ENCODE measurements at places on chromosomes 13 and 19. TPM values are rescaled to one million over a fixed set of nuclear protein-coding genes. Genes with fewer than 3 reads are reported as not detected.

- H3K36me3 ChIP-seq: no peaks in the 10 kb centered on the region
- no peak overlapping the region for H3K4me3 ChIP-seq
- no peak for DNase-seq
- peaks cover 28% of the 10 kb centered on the region for H3K27me3 ChIP-seq
- no peak overlapping the region for H3K27ac ChIP-seq
- H3K4me1 ChIP-seq: peaks cover 15% of the 10 kb centered on the region
These were observed 17.1 kb upstream of the LATS2 start for GRCh38 chr13:21078501-21078900.

DNA sequence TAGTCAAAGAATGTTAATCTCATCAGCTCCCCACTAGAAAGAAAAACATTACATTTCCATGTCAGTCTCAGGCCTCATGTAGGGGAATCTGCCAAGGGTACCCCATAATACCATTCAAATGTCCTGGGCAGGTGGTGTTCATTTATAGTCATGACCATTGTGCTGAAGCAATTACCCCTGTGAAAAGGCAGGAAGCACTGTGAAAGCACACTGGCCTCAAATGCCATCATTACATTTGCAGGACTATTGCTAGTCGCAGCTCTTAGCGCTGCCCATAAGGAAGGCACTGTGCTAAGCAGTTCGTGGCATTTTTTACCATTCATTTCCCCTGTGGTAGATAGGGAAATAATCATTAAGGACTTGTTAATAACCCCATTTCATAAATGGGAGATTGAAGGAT is 109.0 kb downstream of the LHFPL6 start:
- no peaks in the 10 kb centered on the region for H3K4me1 ChIP-seq
- no peak overlapping the region for H3K27ac ChIP-seq
- DNase-seq: no peak
- H3K27me3 ChIP-seq: peaks cover 6% of the 10 kb centered on the region
- H3K36me3 ChIP-seq: no peaks in the 10 kb centered on the region

- no peaks in the 10 kb centered on the region for H3K27me3 ChIP-seq
- H3K4me3 ChIP-seq: no peak overlapping the region
- H3K4me1 ChIP-seq: no peaks in the 10 kb centered on the region
- H3K36me3 ChIP-seq: peaks cover 31% of the 10 kb centered on the region
These were observed 8.0 kb downstream of the UBXN6 start for GRCh38 chr19:4449639-4450028.

DNA sequence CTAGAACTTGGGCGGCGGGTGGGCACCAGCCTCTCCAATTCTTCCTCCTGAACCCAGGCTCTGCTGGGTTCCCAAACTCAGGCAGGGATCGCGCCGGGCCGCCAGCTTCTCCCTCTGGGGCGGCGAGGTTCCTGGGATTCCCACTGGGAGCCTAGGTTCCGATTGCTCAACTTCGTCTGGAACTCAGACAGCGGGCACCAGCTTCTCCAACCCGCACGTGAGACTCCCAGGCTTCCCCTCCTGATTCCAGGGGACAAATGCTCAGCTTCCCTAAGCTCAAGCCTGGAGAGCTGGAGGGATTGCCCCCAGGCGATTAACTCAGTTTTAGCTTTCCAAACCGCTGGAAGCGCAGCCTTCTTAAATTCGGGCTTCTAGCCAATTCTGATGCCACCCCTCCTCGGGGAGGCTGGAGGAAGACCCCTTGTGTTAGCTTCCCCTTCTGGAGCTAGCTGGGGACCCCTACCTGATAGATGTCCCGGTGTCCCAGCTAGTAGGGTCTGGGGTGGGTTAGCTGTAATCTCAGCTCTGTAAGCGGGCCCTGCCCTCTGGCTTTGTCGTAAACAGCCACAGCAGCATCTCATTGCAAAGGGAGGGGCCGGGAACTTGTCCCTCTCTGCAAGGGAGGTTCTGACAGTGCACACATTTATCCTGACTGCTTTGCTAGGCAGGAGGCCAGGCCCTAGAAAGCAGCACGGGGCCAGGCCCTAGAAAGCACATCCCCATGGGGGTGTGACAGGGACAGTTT is 671 bp downstream of the MCOLN1 start:
- H3K4me1 ChIP-seq: peaks cover 11% of the 10 kb centered on the region
- no peak for DNase-seq
- H3K4me3 ChIP-seq: peak overlapping the region; percentile 73
- no peaks in the 10 kb centered on the region for H3K27me3 ChIP-seq

DNA sequence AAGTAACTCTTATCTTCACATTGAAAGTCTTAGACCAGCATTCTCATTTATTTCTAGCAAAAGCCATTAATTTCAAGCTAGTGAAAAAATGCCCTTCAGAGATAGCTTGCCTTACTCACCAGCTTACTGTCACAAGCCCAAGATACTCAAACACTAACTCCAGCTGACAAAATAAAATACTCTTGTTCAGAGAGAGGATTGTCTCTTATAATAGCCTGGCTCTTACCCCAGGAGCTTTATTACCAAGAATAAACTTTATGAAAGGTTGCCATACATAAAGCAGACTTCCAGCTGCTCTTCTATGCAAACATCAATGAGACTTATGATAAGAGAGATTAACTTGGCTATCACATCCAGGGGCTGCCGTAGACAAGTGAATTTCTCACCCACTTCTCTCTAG is 53.6 kb downstream of the XPO4 start:
- H3K27ac ChIP-seq: no peak overlapping the region
- no peak overlapping the region for H3K4me3 ChIP-seq
- no peaks in the 10 kb centered on the region for H3K27me3 ChIP-seq
- peaks cover 8% of the 10 kb centered on the region for H3K36me3 ChIP-seq
- no peaks in the 10 kb centered on the region for H3K4me1 ChIP-seq

DNA sequence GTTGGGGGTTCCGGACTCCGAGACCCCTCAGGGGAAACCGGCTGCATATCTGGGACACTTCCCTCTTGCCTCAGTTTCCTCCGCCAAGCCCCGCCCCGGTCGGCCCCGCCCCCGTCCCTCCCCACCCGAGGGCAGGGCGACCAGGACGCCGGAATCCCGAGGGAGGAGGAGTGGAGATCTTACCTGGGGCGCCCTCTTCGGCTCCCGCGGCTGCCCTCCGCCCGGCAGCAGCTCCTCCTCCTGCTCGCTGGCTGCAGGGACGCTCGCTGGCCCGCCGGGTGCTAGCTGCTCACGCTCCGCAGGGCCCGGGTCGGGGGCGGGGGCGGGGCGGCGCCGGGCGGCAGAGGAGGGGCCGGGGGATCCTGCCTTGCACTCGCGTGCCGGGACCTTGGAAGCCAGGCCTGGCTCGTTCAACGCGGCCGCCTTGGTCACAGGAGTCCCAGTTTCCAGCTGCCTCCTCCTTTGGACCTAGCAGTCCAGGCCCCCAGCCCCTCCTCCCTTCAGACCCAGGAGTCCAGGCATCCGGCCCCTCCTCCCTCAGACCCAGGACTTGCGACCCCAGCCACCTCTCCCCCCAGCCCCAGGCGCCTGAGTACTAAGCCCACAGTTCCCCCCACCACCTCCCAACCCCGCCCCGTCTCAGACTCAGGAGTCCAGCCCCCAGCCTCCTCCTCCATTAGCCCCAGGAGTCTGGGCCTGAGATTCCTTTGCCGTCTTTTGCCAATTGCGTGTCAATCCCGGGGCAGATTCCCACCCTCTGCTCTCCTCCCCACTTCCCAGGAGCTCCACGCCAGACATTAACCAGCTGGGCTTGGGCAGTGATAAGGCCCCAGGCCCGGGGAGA is at the start of gene NTF4:
Gene NTF4, minus strand, starts transcription at position 51 of the 844 bp plus-strand sequence. CDS start 2,821 bp downstream, outside the sequence.
- H3K4me3 ChIP-seq: no peak within 1 kb of the TSS
- no peak for DNase-seq
- H3K4me1 ChIP-seq: no peaks in the 10 kb centered on the region
- no peaks in the 10 kb centered on the region for H3K36me3 ChIP-seq
- H3K27ac ChIP-seq: no peak within 1 kb of the TSS

- DNase-seq: no peak
- no peaks in the 10 kb centered on the region for H3K27me3 ChIP-seq
- no peak overlapping the region for H3K4me3 ChIP-seq
These were observed 574.2 kb downstream of the TBC1D4 start for GRCh38 chr13:74907788-74908187.

DNA sequence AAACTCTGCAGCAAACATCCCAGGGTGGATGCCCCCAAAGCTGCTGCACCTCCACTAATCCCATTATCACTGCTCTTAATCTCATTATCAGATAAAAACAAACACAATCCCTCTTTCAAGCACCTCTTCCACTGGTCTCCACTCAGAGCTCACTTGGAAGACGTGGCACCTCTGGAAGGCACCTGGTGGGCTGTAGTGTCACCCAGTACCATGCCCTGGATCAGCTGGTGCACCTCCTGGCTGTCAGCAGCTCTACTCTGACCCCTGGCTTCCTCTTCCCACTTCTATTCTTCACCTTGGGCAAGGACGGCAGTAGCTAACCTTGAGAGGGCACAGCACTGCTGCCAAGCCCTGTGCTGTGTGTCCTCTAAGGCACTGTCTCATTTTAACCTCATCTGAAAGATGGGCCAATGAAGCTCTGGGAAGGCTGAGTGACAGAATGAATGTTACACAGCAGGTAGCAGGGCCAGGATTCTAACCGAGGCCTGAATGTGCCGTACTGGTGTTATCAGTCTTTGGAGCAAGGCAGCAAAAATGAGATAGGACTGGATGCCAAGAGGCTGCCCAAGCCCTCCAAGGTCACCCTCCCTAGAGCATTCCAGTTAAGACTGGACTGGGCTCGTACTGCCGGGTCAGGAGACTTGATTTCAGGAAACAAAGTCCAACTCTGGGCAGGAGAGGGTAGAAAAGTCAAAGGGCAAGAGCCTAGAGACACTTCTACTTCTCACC is 7.4 kb downstream of the BRD4 start:
- no peak overlapping the region for H3K4me3 ChIP-seq
- H3K36me3 ChIP-seq: peaks cover 32% of the 10 kb centered on the region
- peak overlapping the region; percentile 55 for H3K27ac ChIP-seq
- DNase-seq: no peak
- no peaks in the 10 kb centered on the region for H3K27me3 ChIP-seq
- H3K4me1 ChIP-seq: peaks cover 67% of the 10 kb centered on the region

GRCh38 chr13:108877300-108877699 is 247.9 kb downstream of the MYO16 start:
- no peaks in the 10 kb centered on the region for H3K4me1 ChIP-seq
- H3K36me3 ChIP-seq: no peaks in the 10 kb centered on the region
- DNase-seq: no peak
- H3K27me3 ChIP-seq: no peaks in the 10 kb centered on the region

- no peak overlapping the region for H3K27ac ChIP-seq
- H3K36me3 ChIP-seq: no peaks in the 10 kb centered on the region
These were observed 4.2 kb upstream of the SIGLEC7 start for GRCh38 chr19:51137792-51138425.

GRCh38 chr19:19081642-19082151 is 17.9 kb downstream of the SLC25A42 start:
- no peaks in the 10 kb centered on the region for H3K36me3 ChIP-seq
- no peak for DNase-seq
- H3K27me3 ChIP-seq: no peaks in the 10 kb centered on the region
- H3K4me3 ChIP-seq: no peak overlapping the region

- H3K36me3 ChIP-seq: no peaks in the 10 kb centered on the region
- H3K4me1 ChIP-seq: no peaks in the 10 kb centered on the region
- DNase-seq: no peak
- no peaks in the 10 kb centered on the region for H3K27me3 ChIP-seq
- no peak overlapping the region for H3K27ac ChIP-seq
These were observed 360.3 kb upstream of the ZNF507 start for GRCh38 chr19:31985001-31985605.

- H3K36me3 ChIP-seq: no peaks in the 10 kb centered on the region
- H3K4me3 ChIP-seq: no peak overlapping the region
- H3K27ac ChIP-seq: no peak overlapping the region
- no peak for DNase-seq
- peaks cover 9% of the 10 kb centered on the region for H3K27me3 ChIP-seq
These were observed 4.8 kb downstream of the TSPAN16 start for GRCh38 chr19:11300811-11301120.

- H3K36me3 ChIP-seq: no peaks in the 10 kb centered on the region
- no peak for DNase-seq
- H3K27ac ChIP-seq: no peak overlapping the region
- no peak overlapping the region for H3K4me3 ChIP-seq
- H3K4me1 ChIP-seq: peaks cover 37% of the 10 kb centered on the region
These were observed 496.7 kb downstream of the COG6 start for GRCh38 chr13:40152145-40152544.

DNA sequence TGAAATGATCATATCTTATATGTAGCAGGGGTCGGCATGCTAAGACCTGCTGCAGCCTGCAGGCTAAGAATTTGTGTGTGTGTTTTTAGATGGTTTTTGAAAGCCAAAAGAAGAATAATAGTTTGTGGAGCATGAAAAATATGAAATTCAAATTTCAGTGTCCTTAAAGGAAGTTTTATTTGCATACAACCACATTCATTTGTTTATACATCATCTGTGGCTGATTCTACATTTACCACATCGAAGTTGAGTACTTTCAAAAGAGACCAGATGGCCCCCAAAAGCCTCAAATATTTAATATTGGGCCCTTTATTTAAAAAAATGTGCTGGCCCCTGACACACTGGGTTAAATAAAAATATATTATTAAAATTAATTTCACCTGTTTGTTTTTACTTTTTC is 1.3 kb downstream of the HAS1 start:
- peaks cover 29% of the 10 kb centered on the region for H3K27me3 ChIP-seq
- H3K4me1 ChIP-seq: no peaks in the 10 kb centered on the region
- no peak for DNase-seq
- H3K27ac ChIP-seq: no peak overlapping the region

CEACAM4 gene
- total RNA-seq: not detected

LRG1 gene
- total RNA-seq: 0.37 TPM

MEDAG gene
- total RNA-seq: not detected

SPRY2 gene
- total RNA-seq: 0.14 TPM

ZNF491 gene
- 0.67 TPM for total RNA-seq

PRSS57 gene
- not detected for total RNA-seq

RASGRP4 gene
- total RNA-seq: 20.0 TPM

KANK2 gene
- total RNA-seq: 6.5 TPM

NLRP5 gene
- total RNA-seq: not detected

FCAR gene
- not detected for total RNA-seq

NALCN gene
- total RNA-seq: not detected

CBLC gene
- not detected for total RNA-seq

ASF1B gene
- 88.9 TPM for total RNA-seq

CATSPERD gene
- total RNA-seq: not detected

ZNF266 gene
- total RNA-seq: 27.3 TPM

TNFRSF19 gene
- total RNA-seq: 0.07 TPM

MEF2B gene
- total RNA-seq: 3.0 TPM

All from activated T-helper 2 cell treated with anti-CD3 and anti-CD28 coated beads, Interferon-gamma antibody, Interleukin-2, Interleukin-4, amounts not matched to agents 10 μg/mL and 5 μg/mL and 100 μg/mL, durations not matched to agents 14 hours and 24 hours and 36 hours (primary cell).